HS-27A (cell line): ENCODE measurements at places on chromosomes 12 and 14.

- DNase-seq = no peak
Measured at GRCh38 chr14:66850258-66850888, 338.9 kb upstream of the GARIN2 start.

GRCh38 chr12:6961278-6961694 lies 9.2 kb downstream of the PHB2 start:
- DNase-seq = peak; percentile 33

- DNase-seq = no peak
Measured at GRCh38 chr14:64705381-64706118, 1.3 kb downstream of the PLEKHG3 start.

DNA sequence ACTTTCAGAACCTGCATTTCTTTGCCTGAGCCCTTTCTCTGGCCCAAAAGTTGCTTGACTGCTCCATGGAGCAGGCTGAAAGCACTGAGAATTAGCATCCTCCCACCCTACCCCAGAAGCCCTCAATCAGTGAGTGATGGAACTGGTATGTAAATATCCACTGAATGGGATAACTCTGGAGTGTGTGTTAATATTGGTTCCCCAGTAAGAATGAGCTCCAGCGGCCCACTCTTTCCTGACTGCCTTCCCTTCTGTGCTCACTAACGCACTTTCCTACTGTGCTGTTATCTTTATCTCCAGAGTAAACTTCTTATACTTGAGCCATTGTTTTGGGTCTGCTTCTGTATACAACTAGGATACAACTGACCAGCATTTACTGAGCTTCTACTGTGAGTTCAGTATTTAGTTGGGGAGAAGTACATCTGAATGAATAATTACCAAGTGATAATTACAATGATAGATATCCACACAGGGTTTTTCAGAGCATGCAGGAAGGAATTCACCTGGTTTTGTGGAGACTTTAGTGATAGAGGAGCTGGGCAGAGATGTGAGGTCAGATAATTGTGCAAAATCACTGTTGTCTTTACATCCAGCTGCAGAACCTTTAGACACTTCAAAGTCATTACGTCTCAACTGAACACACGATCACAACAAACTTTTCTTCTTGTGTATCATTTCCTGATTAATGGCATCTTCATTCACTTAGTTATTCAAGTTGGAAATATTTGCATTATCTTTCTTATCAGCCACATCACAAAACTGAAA lies 149.2 kb upstream of the BTG1 start:
- DNase-seq = no peak

DNA sequence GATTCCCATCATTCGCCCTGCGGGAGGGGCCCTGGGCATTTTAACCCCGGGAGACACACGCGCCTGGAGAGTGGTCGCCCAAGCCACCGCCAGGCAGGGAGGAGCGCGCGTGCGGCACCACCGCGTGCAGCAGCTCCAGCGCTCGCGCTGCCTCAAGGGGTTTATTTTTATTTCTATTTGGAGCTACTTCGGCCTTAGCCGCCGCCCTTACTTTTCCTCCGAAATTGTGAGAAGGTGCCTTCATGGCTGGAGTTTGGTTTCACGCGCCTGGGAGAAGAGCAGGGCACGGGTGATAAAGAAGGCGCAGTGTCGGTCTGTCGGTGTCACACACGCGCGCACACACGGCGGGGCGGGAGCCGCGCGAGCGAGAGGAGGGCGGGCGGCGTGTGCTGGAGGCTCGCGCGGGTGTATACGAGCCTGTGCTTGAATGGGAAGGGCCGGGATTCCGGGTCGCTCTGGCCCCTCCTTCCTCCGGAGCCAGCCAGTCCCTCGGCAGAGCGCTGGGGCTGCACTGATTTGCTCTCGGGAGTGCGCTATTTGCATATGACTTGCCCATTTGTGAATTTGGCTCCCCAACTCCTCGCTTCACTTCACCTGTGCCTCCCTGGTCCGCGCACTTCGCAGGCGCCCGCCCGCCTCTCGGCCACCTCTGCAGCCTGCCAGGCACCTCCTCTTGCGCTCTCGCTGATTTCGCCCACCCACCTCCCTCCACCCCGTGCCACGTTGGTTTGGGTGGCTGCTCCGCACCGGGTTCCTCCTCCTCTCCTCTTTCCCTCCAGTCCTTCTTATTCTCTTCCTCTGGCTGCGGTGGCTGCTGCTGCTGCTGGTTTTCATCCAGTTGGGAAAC lies 932.3 kb downstream of the DIO2 start:
- no peak for DNase-seq
